ENCODE measurements at places on chromosomes 4 and X.
A peak's percentile ranks its signal among the peaks of the same experiment; 100 is the strongest.

GRCh38 chrX:93538575-93538974 is 134.8 kb downstream of the NAP1L3 start:
- DNase-seq: no peak

DNA sequence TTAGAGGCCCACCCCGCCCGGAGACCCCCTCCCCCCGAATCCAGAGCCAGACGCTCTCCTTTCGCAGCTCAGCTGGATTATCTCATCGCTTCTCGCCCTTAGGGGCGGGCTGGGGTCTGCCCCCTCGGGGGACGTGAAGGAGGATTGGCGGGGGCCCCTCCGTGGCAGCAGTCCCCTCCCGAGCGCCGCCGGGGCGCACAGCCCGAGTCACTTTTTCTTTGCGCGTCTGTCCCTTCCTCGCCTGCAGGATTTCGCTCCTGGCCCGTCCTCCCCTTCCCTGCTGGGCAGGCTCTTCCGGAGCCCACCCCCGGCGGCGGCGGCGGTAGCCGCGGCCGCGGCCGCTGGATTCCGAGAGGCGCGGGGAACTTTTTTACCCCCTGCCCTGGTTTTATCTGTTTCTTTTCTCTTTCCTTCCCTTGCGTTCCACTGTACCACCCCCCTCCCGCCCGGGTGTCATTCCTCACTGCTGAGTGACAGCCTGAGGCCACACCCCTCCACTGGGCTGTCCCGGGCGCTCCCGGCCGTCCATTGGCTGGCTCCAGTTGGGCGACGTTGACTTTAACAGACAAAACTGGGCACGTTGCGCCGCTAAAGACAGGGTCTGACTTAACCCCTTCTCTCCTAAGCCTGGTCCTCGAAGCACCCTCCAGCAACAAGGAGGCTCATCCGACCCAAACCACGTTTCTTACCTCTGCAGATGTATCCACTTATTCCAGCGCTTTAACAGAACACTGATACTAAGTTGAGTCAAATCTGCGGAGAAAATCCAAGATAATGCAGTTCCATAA is 492 bp upstream of the NKX3-2 start:
- peak; percentile 74 for DNase-seq

GRCh38 chrX:124863303-124863702 is 456.4 kb upstream of the TEX13C start:
- DNase-seq: no peak

DNA sequence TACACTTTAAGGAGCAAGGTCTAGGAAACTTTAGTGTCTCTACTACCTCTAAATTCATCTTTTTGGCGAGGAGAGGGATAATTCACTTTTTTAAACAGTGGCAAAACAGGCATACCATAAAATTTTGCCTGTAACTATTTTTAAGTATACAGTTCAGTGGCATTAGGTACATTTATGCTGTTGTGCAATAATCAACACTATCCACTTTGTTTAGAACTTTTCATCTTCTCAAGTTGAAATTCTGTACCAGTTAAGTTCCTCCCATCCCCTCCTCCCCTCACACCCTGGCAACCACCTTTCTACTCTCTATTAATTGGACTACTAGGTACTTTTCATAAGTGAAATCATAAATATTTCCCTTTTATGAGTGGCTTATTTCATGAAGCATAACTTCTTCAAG is 31.4 kb downstream of the NUP54 start:
- DNase-seq: no peak

GRCh38 chrX:131988236-131988635 is 34.9 kb upstream of the STK26 start:
- DNase-seq: no peak

GRCh38 chr4:48033825-48034413 is 17.3 kb downstream of the NIPAL1 start:
- DNase-seq: no peak

DNA sequence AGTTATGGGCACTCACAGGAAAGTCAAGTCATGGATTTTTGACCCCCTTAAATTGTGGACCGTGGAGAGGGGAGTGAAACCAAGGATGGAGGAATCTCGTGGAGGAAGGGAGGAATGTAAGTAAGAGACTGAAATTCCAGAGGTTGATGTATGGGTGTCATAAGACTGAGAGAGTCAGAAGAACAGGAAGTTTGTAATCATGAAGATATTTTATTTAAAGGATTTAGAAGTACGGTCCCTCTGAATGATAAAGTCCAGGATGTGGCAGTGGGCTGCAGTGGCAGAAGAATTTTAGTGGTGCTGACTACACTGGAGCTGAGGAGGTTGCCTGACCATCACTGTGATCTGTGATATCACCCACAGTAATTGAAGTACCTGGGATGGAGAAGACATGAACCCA is 57.8 kb downstream of the DCLK2 start:
- DNase-seq: no peak

DNA sequence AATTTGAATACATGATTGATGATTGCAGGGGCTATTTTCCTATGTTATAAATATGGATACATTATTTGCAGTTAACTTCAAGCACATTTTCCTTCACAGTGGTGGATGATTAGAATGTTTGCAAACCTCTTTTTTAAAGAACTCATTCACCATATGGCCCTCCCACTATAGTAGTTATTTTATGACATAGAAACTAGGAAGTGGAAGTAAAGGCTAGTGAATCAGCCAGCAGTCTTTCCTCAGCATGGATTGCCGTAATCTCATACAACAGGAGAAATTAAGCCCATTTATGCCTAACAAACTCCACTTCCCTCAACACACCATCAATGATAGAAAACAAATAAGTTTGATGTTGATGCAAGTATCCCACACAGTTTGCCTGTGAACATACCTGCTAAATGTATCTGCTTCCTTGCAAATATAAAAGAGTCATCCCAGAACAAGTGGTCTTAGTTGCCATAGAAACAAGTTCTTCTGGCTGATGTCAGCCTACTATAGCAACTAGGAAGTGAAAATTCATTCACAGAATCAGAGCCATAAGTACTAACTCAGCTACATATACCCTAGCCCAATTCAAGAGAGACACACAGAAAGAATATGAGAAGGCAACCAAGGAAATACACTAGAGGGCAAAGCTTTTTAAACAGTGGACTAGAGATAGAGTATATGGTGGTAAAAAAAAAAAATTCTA is 100.9 kb upstream of the RADX start:
- no peak for DNase-seq

DNA sequence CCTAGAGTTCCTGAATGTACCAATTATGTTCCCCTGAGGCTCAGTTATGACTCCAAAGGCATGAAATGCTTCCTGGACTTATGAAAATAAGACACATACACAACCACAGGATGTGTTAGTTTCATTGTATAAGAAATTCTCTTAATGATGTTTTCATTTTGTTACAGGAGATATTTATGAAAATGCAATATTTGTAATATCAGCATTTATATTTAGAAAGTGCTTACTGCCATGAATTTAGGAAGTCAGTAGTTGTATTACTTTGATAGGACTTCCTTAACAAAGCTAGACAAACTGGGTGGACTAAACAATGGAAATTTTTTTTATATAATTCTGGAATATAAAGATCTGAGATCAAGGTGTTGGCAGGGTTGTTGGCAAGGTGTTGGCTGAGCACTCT is 572.1 kb upstream of the IGFBP7 start:
- DNase-seq: no peak

DNA sequence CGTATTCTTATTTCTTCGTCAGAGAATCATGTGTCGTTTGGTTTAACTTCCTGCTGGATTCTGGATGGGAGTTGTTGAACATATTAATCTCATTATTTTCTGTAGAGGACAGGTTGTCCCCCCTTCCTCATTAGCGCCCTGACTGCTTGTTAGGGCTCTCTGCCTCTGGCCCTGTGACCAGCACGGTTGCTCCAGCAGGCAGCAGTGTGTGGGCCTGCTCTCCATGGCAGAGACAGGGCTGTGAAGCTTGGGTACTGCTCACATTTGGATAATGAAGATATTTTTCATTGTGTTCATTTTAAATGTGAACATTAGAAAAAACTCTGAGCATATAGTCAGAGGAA is 102.7 kb downstream of the KLHL8 start:
- DNase-seq: no peak

GRCh38 chr4:8251110-8251883 is 18.3 kb upstream of the HTRA3 start:
- DNase-seq: no peak

DNA sequence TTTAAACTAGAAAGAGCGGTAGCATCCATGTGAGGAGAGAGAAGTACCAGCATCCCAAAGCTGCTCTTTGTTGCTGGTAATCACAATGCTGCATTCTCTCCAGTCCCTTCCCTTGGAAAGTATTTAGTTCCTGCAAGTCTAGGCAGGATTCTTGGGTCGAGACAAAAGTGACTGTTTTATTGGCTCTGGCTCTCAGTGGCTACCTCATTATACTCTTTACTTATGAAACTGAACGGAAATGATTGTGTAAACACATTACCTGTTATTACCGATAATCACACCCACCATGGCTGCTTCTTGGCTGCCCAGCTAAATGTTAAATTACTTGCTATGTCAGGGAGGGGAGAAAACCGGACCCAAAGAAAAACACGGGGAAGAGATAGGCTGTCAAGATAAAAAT is 26.2 kb downstream of the ATXN3L start:
- DNase-seq: no peak

DNA sequence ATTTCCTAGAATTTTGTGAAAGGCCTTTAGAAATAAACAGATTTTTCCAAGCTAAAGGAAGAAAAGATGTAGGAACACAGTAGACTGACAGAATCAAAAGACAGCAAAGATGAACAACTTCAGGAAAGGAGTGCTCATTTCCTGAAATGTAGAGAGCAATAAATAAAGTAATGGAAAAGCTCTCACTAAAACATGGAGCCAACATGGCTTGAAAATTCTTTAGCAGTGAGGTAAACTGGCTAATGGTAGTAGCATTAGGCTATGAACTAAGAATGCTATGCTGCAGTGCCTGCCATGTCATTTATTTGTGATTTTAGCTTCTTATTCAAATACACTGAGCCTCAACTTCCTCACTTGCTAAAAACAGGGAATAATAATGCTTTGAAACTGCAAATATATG is 108.7 kb downstream of the IQCM start:
- no peak for DNase-seq

GRCh38 chrX:151680805-151681204 is 14.5 kb upstream of the PRRG3 start:
- DNase-seq: no peak

- no peak for DNase-seq
Observed at GRCh38 chrX:10089378-10089795, 67.4 kb upstream of the CLCN4 start.

GRCh38 chrX:133670383-133670782 is 255.1 kb upstream of the GPC4 start:
- no peak for DNase-seq

DNA sequence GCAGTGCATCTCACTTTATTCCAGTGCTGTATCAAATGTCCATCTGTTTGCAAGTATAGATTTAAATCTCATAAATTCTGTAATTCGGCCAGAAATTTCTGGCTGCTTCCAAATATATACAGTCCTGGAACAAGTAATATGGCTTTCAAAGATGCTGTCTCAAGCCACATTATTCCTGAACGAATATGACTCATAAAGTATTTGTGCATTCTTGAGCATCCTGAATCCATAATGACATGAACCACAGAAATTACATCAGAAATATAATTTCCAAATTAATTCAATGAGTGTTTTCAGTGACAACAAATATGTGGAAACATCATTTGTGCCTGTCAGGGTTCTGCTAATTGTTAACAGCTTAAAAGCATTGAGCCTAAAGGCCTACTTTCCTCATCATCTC is 140.9 kb upstream of the HPGD start:
- no peak for DNase-seq

DNA sequence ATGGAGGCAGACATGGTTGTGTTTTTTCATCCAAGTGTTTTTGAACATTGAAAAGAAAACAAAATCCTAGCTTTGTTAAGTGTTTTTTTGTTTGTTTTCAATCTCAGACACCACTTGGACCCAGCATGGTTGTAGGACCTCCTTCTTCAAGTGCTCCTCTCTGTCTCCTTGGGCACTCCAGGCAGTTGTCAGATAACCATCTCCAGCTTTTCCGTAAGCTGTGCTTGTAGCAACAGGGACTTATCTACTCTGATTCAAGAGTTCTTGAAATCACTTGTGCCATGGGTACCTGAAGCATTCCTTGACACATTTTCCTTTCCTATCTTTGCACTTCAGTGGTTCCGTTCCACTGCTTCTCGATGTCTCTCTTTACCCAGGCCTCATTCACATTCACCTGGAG is 334.9 kb upstream of the DDX53 start:
- DNase-seq: no peak

GRCh38 chr4:2930135-2930757 is 33.0 kb downstream of the NOP14 start:
- DNase-seq: no peak

DNA sequence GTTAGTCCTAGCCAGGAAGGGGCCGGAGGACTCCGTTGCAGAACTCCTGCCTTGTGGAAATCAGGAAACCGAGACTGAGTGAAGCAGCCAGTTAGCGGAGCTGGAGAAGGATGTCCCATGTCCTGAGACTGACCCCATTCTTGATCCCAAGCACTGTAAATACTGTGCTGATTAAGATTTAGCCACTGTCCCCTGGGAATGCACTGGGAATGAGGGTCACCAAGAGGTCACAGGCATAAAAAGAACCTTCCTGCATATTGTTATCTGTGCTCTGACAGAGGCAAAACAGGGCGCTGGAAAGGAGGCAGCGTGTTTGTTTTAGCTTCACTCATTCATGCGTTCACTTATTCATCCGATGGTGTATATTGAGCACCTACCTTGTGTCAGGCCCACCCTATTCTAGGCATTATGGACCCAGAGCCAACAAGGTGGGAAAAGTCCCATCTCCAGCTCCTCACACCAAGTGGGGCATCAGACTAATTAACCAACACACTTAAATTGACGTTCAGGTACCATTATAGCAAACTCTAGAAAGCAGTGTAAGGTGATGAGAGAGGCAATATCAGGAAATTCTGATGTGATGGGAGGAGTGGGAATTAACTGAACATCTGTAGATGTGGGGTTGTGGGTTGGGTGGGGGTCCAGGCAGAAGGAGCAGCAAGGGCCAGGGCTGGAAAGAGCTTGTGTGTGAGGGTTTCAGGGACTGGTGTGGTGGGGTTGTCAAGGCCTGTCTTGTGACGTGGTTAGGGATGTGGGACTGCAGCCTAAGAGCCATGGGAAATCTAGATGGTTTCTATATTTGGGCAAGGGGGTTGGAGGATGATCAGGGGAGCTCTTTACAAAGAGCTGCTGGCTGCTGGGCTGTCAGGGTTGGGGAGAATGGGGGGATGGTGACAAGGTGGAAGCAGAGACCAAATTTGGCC is 10.6 kb upstream of the SLC2A9 start:
- no peak for DNase-seq

DNA sequence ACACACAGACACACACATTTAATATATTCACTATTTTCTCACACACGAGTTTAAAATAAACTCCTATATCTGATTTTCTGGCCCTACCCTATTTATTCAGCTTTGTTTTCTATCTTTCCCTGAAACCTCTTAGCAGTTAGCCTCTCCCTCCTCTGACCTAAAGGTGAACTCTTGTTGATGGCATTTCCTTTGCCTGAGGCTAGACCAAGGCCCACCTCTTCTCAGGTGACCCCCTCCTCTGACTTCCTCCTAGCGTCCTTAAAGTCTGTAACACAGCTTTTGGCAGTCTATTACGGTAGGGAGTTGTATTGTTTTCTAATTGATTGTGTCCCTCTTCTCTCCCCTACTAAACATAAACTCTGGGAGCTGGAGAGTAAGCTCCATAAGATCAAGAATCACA is 1.7 kb upstream of the SRPX2 start:
- no peak for DNase-seq

- DNase-seq: no peak
Observed at GRCh38 chr4:98298022-98298421, 36.8 kb downstream of the RAP1GDS1 start.
